Activated naive CD8-positive, alpha-beta T cell treated with anti-CD3 and anti-CD28 coated beads, Interleukin-2, amount 10 ng/mL, durations not matched to agents 7 days and 5 days (primary cell): ENCODE measurements at places on chromosomes 4 and X.

GRCh38 chr4:75881476-75881875, 20.8 kb downstream of the PPEF2 start:
- no peak for DNase-seq

- DNase-seq, result no peak
These were observed 10.4 kb upstream of the PPP3CA start for GRCh38 chr4:101357751-101358150.

- no peak for DNase-seq
These were observed 238.1 kb downstream of the SPOCK3 start for GRCh38 chr4:166996216-166996615.

DNA sequence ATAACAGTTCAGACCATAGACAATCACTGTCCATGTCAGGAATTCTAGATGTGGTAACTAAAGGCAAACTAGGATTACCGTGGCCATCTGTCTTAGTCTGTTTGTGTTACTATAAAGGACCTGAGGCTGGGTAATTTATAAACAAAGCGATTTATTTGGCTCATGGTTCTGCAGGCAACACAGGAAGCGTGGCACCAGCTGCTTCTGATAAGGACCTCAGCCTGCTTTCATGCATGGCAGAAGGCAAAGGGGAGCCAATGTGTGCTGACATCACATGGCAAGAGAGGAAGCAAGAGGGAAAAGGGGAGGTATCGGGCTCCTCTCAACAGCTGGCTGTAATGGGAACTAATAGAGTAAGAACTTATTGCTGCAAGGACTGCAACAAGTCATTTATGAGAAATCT, 376.7 kb downstream of the GPM6A start:
- no peak for DNase-seq
